ENCODE measurements at places on chromosomes 16 and 17.

GRCh38 chr17:81053041-81053970 is 18.4 kb downstream of the BAIAP2 start:
- DNase-seq: no peak

- no peak for DNase-seq
Observed at GRCh38 chr16:30937692-30938091, 11.2 kb upstream of the ORAI3 start.

- peak; percentile 34 for DNase-seq
Observed at GRCh38 chr17:17919169-17920107, 52.8 kb downstream of the TOM1L2 start.

DNA sequence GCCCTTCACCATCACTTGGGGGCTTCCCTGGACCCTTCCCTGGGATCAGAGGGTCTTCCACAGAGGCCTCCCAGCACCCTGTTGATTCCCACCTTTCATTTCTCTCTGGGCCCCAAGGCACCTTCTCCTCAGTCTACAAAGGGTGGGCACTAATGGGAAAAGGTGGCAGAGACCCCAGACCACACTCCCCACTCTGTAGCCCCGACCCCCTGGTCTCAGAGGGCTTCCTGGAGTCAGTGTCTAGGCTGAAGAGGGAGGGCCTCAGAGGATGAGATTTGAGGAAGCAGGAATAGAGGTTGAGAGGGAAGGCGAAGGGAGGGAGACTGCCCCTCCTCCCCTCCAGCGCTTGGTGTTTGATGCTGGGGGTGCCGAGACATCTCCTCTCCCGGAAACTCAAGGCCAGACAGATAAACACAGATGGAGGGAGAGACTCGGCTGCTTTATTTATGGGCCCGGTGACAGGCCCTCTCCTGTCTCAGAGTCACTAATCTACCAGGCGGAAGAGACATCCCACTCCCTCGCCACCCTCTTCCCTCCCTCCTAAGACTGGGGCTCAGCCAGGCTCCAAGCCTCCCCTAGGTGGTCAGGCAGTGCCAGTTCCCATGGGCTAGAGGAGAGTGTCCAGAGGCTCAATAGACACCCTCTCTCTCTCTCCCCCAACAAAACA is 18.5 kb upstream of the SP2 start:
- DNase-seq: peak; percentile 48

DNA sequence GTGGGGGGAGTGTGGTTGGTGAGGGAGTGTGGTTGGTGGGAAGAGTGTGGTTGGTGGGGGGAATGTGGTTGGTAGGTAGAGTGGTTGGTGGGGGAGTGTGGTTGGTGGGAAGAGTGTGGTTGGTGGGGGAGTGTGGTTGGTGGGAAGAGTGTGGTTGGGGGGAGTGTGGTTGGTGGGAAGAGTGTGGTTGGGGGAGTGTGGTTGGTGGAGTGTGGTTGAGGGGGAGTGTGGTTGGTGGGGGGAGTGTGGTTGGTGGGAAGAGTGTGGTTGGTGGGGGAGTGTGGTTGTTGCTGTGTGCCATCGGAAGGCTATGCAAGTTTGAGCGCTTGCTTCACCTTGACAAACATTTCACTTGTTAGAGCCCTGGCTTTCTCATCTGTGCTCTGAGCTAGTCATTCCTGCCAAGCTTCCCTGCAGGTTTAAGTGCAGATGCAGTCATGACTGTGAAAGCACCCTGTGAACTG is 20.1 kb downstream of the MINK1 start:
- no peak for DNase-seq

GRCh38 chr16:10266809-10267208 is 84.6 kb upstream of the GRIN2A start:
- DNase-seq: no peak

GRCh38 chr16:80631581-80631980 is 90.8 kb downstream of the DYNLRB2 start:
- no peak for DNase-seq

DNA sequence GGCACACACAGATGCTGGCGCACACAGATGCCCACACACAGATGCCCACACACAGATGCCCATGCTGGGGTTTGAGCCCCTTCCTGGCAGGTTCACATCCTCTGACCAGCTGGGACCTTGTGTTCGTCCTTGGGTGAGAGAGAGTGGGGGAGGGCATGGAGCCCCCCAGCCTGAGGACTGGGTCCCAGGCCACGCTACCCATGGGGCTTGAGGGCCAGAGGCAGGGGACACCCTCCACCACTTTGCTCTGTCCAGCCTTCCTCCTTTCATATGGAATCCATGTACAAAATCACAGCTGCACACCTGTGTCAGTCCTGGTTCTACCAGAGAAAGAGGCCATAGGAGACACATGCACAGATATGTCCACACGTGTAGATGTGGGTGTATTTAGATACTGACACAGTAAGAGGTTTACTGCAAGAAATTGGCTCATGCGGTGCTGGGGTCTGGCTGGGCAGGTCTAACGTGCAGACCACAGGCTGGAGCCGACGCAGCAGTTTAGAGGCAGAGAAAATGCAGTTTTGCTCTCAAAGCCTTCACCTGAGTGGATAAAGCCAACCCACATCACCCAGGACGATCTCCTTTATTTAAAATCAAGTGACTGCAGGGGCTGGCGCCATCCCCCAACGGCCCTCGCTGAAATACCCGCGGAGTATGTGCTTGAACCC is 10.8 kb downstream of the SLC22A31 start:
- DNase-seq: no peak

- no peak for DNase-seq
Observed at GRCh38 chr16:58548378-58548777, 33.1 kb downstream of the SETD6 start.

DNA sequence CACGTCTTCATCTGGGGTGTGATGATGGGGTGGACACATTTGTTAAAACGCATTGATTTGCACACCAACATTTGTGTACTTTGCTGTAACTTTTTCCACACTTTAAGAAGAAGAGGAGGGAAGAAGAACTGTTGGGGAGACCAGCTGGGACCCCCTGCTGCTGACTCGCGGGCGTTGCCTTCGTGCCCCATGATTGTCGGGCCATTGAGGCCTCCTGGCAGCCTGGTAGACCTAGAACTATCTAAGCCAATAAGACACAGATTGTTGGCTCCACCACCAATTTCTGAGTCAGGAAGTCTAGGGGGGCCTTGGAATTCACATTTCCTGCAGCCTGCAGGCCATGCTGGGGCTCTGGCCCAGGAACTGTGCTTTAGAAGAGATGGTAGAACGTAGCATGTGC is 105.5 kb downstream of the TNFRSF13B start:
- no peak for DNase-seq

DNA sequence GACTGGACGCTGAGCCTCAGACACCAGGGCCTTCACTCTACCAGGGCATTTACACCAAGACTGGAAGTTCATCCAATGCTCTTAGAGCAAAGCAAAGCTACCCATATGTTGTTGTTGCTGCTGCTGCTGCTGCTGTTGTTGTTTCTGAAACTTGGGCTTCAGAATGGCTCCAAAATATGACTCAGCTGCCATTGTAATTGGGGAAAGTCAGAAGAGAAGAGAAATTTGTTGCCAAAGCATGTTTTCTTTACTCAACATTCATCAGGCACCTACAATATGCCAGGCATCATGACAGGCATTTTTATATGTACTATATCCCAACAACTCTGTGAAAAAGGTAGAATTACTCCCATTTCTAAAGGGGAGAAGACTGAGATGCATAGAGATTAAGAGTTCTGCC is 11.9 kb downstream of the KRT32 start:
- no peak for DNase-seq

GRCh38 chr17:5583426-5584382 is 605 bp downstream of the NLRP1 start:
- no peak for DNase-seq

DNA sequence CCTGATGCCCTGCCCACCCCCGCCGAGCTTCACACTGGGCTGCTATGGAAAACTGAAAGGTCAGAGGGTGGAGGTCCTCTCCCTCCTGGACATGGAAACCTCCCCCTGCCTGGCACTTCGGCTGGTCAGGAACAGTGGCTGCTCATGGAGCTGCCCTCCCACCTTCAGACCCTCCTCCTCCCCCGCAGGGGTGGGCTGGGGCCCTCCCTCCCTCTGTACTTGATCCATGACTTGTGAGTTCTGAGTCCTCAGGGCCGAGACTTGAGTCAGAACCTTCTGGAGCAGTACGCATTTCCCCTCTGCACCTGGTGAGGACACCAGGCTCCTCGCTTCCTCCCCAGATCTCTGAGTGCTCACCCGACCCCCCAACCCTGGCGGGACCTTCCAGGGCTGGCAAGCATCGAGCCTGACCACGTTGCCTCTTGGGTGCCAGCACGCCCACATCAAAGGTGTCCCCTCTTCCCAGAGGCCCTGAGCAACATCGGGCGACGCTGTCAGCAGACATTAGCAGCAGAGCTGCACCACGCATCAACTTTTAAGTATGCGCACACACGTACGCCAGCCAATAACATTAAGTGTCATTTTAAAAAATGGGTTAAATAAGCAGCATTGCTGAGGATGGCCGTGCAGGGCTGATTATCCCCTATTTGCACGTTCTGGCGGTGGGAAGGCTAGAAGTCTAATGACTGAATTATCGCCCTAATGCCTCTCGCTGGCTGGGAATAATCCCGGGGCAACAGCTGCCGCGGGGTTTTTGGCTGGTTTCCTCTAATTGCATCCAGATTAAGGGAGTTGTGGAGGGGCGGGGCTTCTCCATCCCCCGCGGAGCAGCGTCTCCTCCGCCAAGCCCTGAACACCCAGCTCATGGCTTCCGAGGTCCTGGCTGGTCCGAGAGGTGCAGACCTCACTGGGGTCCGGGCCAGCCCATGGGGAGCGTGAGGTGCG is 98.0 kb downstream of the TBC1D16 start:
- DNase-seq: no peak

GRCh38 chr16:84045001-84045817 is 2.6 kb upstream of the SLC38A8 start:
- DNase-seq: no peak

DNA sequence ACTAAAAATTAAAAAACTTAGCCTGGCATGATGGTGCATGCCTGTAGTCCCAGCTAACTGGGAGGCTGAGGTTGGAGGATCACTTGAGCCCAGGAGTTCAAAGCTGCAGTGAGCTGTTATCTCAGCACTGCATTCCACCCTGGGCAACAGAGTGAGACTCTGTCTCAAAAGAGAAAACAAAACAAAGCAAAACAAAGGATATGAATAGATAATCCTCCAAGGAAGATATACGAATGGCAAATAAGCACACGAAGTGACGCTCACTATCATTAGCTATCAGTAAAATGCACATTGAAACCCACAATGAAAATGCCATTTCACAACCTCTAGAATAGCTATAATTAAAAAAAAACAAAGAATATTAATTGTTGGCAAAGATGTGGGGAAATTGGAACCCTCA is 386.2 kb upstream of the CCL2 start:
- no peak for DNase-seq
